ENCODE measurements at places on chromosomes 13 and 19. TPM values are rescaled to one million over a fixed set of nuclear protein-coding genes. Genes with fewer than 3 reads are reported as not detected.

Gene ZNF544
- total RNA-seq, result 44.8 TPM

Gene NFIX
- total RNA-seq, result 59.8 TPM

Gene MIPEP
- total RNA-seq, result 57.5 TPM

Gene ZNF358
- total RNA-seq, result 8.2 TPM

All from uterine smooth muscle cell (primary cell).